ENCODE measurements at places on chromosomes 11 and 22.

DNA sequence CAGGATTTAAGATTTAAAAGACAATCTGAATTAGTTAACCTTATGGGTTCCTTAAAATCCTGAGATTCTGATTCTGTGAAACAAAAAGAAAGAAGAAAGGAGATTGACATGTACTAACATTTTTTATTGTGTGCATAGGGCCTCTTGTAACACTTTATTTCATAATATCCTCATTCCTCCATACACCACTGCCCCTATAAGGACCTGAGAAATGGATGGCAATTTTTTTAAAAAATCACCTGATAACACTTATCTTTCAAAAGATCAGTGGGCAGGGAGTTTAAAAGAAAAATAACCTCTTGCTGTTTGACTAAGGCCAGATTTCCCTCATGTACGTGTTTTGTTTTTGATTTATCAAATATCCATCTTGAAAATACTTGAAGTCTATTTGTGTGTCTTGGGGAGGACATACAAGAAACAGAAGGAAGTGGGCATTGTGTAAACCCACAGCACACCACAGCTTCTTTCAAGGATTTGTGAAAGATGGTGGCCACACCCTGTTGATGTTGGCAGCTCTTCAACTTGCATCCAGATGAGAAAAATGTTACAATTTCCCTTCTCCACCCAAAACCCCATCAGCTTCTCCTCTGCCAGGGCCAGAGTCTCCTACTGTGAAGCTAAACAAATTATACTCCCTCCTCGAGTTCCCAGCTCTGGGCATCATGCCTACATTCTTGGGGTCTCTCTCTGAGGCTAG lies 35.0 kb upstream of the MPEG1 start:
- no peak for DNase-seq

DNA sequence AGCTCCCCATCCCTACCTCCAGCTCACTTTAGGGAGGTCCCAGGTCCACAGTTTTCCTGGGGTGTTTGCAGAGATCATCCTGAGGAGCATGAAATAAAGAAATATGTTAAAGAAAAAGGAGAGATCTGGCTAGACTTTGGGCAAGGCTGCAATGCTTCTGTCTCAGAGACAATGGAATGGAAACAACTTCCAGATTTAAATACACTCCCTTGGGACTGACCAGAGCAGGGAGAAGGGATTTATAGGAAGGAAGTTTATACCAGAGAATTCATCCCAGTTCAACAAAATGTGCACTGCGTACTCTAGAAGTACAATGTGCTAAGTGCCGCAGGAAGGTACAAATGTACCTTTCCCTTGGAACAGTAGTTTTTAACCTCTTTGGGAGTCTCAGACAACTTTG lies 40.4 kb downstream of the ETS1 start:
- no peak for DNase-seq

DNA sequence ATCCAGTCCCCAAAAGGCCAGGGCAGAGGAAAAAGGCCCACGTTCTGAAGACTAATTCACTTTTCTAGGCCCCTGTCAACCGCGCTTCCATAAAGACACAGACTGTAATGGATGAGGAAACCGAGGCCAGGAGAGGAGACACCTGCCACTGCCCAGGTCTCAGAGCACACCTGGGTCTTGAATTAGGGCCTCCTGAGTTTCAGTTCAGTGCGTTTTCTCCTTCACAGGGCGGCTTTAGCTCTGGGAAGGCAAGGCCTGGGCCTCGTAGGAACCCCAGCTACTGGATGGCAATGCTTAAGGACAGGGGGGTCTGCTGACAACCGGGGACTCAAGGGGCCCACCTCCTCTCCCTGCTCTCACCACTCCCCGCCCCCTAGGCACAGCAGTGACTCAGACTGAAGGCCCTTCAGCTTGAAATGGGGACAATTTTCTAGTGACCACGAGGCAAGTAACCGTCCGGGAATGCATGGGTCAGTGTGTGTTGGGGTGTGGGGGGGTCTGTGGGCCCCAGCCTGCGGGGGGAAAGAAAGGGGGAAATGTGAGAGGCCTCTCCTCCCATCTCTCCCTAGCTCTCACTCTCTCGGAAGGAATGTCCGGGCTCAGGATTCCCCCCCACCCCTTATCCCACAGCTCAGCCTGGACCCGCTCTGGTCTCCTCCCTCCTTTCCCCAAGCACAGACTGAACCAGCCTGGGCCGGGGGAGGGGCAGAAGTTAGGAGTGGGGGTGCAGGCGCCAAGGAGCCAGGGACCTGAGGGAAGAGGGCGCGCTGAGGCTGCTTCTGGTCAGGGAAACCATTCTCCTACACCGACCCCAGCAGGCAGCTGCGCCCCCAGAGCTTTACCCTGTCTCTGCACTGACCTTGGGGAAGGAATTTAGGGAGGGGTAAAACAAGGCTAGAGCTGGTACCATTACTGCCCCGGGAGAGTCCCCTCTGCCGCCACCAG lies 17.2 kb downstream of the CREB3L1 start:
- DNase-seq = no peak

DNA sequence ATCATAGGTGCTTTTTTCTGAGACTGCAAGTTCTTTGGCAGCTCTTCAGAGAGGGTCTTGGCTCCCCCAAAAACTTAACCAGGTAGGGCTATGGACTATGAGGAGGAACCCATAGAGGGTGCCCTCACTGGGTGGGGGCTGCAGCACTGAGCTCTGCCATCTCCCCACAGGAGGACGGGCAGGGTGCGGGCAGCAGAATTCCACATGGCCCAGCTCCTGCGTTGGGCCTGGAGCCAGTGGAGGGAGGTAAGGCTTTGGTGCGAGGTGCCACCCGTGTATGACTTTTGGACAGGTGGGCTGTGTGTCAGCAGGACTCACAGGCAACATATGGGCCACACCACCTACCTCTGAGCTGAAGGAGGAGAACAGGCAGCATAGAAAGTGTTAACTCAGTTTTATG lies 58.4 kb downstream of the PISD start:
- DNase-seq = no peak

- no peak for DNase-seq
Observed at GRCh38 chr11:134288486-134288885, 12.3 kb downstream of the GLB1L3 start.

DNA sequence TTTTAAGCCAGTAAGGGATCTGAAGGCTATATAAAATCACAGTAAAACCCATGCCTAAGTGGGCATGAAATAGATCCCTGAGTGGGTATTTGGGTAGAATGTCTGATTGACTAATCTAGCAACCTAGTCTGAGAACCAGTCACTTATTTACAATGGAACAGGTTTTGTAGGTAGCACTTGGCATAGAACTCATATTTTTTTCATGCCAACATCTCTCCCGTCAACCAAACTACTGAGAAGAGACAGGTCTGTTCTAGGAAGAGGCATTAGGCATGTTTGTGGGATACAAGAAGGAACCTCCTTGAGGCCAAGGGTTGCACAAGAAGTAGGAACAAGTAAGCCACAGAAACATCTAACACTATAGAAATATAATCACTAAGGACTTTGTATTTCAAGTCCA lies 840.4 kb upstream of the TENM4 start:
- DNase-seq = no peak

- no peak for DNase-seq
Observed at GRCh38 chr11:73969091-73969490, 13.6 kb downstream of the UCP2 start.

DNA sequence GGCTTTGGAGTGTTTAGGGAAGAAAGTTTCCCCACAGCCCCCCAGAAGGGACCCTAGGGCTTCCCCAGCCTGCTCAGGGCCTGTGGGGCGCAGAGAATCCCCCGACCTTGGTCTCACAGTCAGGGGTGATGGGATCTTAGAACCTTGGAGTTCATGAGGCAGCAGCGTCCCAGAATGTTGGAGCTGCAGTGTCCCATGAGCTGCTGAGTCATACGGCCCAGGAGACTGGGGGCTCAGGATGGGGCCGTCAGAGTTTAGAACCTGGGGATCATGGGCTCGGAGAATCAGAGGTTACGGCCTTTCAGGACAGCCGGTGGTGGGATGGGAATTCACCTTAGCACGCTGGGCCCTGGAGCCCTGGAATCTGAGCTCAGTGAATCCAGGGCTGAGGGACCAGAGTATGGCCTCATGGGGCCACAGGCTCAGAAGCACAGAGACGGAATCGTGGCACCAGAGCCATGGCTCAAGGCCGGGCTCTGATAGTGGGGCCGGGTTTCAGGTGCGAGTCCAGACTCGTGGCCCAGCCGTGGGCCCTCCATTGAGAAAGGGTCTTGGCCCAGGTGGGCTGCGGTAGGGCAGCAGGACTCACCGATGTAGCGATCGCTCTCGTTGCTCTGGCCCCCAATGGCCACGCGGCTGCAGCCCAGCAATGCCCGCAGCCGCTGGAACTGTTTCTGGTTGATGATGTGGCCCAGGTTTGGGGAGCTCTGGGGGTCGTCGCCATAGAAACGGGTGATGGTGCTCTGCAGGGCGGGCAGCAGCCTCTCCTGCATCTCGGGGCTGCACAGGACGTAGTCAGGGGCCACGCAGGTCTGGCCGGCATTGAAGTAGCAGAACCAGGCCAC lies 9.5 kb downstream of the ALDH3B2 start:
- DNase-seq = no peak

DNA sequence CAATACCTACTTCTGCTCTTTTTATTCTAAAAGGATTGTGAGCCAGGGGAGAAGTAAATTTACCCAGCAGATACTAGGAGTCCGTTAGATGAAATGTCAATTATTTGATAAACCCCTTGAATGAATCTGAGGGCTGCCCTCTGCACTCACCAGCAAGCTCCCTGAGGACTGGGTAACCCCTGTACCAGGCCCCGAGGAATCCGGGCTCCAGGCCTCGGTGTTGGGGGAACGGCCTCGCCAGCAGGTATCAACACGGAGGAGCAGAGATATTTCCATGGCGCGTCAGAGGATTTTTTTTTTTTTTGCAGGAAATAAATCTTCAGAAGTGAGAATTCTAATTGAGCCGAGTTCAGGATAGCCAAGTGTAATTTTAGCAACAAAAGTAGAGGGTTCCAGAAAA lies 1408.8 kb downstream of the BRD1 start:
- DNase-seq = no peak

- DNase-seq = no peak
Observed at GRCh38 chr11:65537620-65538231, 12.8 kb downstream of the SCYL1 start.

DNA sequence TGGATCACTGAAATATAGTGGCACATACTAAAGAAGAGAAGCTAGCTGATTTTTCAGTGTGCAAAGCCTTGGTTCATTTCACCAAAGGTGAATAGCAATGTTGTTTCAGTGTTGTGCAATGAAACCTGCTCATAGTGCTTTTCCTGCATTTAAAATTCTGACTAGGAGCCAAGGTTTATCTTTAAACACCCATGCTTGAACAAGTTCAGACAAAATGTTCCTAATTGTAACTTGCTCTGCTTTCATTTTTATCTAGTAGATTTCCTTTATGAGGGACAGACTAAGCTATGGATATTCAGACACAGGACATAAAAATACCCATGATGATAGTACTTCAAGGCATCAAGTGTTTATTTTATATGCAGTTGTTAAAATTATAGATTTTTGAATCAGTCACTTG lies 47.7 kb downstream of the BBOX1 start:
- DNase-seq = no peak

GRCh38 chr22:44448271-44448830 lies 49.7 kb downstream of the RTL6 start:
- no peak for DNase-seq

DNA sequence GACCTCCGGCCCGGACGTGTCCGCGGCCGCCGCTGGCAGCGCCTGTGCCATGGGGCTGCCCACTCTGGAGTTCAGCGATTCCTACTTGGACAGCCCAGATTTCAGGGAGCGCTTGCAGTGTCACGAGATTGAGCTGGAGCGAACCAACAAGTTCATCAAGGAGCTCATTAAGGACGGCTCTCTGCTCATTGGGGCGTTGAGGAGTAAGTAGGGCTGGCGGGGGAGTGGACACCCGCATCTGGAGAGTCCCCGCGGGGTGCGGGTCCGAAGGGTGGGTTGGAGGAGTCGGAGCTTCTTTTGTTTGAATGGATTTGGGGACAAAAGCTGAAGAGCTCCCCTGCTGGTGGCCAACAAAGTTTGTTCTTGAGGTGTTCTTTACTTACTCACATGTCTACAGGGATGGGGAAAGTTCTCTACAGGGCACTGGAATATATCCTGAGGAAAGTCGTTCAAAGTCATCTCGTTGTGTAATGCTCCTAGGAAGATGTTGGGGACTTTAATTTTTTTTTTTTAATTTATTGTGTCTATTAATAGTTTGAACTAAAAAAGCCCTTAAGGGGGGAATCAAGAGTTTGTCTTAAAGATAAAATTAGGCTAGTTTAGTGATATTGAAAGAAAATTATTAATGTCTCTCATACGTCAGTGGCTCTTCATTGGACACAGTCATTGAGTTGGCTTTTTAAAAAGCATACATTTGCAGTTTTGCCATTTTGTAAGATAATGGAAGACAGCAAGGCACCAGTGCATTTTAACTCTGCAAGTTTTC lies 725 bp downstream of the ARHGAP42 start:
- DNase-seq = peak; percentile 21

GRCh38 chr22:36383110-36383581 lies 4.6 kb downstream of the MYH9 start:
- no peak for DNase-seq

- DNase-seq = no peak
Observed at GRCh38 chr11:114298710-114299109, 2.5 kb downstream of the NNMT start.

DNA sequence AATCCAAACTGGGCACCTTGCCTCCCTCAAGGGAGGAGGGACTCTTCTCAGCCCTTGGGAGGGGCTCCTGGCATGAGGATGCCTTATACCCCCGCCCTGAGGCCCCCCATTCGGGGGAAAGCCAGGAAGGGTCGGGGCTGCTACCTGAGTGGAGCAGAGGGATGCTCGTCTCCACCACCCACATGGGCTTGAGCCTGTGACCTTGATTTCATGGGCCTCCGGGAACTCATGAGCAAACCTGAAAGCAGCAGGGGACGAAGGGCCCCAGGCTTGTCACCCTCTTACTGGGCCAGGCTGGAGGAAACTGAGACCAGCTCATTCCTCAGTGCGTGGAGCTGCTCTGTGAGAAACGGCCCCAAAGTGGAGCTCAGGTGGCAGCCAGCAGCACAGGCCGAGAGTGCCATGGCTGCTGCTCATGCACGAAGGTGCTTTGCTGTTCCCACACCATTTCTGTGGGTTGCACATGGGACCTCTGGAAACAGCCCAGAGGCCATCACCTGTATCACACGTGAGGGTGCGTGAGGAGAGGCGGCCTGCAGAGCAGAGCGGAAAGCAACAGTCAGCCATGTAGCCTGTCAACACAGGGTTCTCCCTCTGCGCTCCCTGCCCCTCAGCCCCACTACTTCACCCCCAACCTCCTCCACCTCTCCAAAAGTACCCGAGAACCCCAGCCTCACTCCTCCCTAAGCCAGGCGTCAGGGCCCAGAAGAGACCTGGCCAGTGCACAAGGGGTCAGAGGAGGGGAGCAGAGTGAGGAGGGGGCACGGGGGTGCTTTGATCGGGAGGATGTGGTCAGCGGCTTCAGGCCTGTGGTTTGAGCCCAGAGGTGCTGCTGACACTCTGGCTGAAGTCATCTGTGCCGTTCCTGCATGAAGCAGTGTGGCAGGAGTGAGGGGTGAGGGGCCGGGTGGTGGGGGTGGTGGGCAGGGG lies 14.1 kb upstream of the IL2RB start:
- DNase-seq = no peak

GRCh38 chr11:109192864-109193263 lies 229.1 kb upstream of the C11orf87 start:
- DNase-seq = no peak
